ENCODE measurements at places on chromosomes 13 and 19. TPM values are rescaled to one million over a fixed set of nuclear protein-coding genes. Genes with fewer than 3 reads are reported as not detected.

GPR42 gene
- total RNA-seq: not detected

PRR22 gene
- total RNA-seq: 2.7 TPM

CAMSAP3 gene
- 2.5 TPM for total RNA-seq

KIR3DL2 gene
- total RNA-seq: not detected

UCHL3 gene
- 54.9 TPM for total RNA-seq

MRPL4 gene
- total RNA-seq: 79.0 TPM

ZNF540 gene
- not detected for total RNA-seq

SIGLEC12 gene
- not detected for total RNA-seq

TMTC4 gene
- 12.6 TPM for total RNA-seq
